ENCODE measurements at places on chromosomes 4 and X.

DNA sequence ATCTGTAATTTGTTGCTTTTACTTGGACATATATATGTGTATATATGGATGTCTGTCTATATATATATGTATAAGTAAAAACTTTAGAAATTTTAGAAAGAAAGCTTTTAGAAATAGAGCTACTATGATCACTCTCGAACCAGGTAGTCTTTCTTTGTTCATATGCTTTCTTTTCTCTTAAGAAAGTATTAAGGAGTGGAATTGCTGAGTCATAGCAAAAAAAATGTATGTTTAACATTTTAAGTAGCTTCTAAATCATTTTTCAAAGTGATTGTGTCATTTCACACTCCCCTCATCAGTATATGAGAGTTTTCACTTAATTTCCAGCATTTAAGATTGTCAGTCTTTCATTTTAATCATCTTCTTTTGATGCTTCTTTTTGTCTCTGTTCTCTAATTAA lies 447.9 kb upstream of the TECRL start:
- no peak for DNase-seq

DNA sequence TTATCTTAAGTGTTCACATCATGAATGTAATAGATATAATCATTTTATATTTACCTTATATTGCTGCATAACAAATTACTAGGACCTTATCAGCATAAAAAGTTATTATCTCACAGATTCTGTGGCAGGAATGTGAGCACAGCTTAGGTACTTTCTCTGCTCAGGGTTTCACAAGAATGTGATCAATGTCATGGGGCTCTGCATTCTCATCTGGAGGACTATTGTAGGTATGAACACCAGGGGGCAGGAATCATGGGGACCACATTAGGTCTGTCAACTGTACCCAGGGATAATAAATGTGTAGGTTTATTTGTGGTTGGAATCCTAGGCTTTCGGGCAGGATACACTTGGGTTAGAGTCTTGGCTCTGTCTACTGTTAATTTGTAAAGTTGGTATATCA lies 519.2 kb downstream of the ARAP2 start:
- DNase-seq, result no peak

GRCh38 chr4:176498617-176499256 lies 179.0 kb downstream of the SPCS3 start:
- no peak for DNase-seq

DNA sequence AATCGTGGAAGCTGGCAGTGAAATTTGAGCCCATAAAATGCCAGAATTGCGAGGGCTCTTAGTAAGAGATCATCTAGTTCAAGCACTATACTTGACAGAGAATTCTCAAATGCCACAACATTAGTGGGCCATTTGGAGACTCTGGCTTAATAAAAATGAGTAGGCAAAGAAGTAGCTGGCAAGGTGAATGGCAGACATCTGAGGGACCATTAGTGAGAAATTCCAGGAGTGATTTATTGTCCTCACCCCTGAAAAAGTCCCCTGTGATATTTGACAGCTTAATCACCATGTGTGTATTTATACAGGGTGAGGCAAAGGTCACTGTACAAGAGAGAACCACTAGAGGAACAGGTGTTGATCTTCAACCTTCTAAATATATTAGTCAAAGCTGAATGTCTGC lies 207.5 kb downstream of the CHRDL1 start:
- DNase-seq, result no peak

DNA sequence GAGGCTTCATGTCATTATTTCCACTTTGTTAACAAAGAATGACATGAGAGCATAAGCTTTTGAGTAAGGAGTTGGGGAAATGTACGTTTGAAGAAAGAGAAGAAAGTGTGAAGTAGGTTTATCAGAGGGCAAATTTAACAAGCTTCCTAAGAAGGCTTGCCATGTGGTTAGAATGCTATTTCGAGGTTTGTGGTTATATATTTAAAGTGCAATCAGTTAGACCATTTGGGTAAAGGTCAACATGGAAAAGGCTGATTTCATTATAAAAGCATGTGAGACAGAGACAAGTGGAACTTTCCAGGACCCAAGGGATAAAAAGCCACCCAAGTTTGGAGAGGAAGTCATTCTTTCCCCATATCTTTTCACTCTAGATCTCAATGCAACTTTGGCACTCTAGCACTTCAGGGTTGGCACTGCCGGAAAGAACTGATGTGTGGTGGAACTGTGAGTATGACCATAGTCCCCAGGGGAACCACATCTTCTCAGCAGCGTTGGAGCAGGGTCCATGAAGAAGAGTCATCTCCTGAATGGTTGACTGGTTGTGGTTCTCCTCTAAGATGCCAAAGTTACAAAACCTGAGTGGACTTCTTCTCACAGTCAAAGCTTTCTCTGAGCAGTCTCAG lies 529.9 kb downstream of the MID1IP1 start:
- no peak for DNase-seq

GRCh38 chrX:18640686-18641085 lies 31.2 kb downstream of the RS1 start:
- no peak for DNase-seq

- no peak for DNase-seq
Observed at GRCh38 chr4:156729416-156729815, 242.2 kb downstream of the PDGFC start.

GRCh38 chr4:62917649-62918048 lies 1491.6 kb downstream of the TECRL start:
- no peak for DNase-seq

- DNase-seq, result no peak
Observed at GRCh38 chrX:22650691-22651090, 349.1 kb upstream of the DDX53 start.

DNA sequence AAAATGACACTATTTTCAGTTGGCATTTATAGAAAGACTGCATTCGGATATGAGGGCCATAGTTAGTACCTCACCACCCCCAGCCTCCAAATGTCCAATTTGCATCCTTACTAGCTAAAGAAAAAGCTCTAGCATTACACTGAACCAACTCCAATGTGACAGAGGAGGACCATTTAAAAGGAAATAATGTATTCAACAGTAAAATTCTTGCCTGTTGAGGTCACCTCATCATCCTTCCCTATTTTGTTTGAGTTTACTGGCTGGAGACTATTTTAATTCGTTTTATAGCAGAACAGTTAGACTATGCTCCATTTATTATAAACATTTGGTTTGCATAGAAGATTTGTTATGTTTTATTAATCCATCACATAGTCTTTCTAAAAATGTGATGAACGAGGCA lies 88.2 kb upstream of the PPARGC1A start:
- no peak for DNase-seq

DNA sequence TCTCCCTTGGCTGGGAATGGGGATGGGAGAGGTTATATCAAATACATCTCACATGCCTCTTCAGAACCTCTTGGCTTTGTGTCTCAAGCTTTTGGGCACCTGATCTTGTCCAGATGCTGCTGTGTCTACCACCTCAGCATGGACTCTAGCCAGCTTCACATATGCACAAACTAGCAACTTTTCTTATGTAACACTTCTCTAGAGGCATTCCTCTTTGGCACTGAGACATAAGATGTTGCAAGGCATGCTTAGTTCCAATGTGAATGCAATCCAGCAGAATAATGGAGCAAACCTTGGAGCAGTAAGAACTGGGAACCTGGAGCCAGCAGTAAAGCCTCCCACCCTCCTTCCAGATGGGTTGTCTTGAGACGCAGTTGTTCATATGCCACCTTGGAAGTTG lies 113.4 kb upstream of the TMEM47 start:
- DNase-seq, result no peak

DNA sequence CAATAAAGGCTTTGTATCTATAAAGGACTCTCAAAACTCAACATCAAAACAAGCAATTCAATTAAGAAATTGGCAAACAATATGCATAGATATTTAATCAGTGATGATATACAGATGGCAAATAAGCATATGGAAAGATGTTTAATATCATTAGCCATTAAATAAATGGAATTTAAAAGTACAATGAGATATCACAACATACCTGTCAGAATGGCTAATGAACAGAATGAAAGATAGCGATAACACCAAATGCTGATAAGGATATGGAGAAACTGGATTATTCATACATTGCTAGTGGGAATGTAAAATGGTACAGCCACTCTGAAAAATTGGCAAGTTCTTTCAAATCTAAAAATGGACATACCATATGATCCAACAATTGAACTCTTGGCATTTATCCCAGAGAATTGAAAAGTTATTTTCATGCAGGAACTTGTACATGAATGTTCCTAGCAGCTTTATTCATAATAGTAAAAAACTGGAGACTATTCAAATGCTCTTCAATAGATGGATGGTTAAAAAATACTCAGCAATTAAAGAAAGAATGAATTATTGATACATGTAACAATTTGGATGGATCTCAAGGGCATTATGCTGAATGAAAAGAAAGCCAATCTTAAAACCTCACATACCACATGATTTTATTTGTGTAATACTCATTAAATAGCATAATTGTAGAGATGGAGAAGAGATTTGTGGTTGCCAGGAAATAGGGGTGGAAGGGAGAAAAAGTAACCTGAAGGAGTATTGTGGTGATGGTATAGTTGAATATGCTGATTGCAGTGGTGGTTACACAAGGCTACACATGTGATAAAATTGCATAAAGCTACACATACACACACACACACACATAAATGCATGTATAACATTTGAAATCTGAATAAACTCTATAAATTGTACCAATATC lies 45.9 kb upstream of the ALG13 start:
- DNase-seq, result no peak

DNA sequence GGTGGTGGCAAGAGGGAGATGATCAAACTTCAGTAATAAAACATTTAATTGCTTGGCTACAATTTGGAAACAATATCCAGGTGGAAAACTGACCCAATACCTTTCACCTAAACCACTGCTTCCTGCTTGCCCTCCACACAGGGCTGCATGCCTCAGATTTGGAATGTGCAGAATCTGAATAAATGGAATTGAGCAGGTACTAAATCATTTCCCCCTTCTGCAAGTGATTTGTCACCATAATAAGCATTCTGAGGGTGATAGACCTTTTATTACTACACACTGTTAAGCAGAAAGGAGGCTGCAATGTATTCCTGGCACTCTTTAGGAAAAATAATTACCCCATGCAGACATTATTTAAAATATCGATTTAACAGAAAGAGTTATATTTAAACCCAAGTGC lies 291.8 kb downstream of the IDS start:
- no peak for DNase-seq

- DNase-seq, result no peak
Observed at GRCh38 chr4:78659665-78660064, 108.1 kb downstream of the ANXA3 start.

Measured in NCI-H1436 (cell line).